Activated CD4-positive, alpha-beta T cell treated with anti-CD3 and anti-CD28 coated beads, Interleukin-2, amount 10 ng/mL, durations not matched to agents 24 days and 14 days (primary cell): ENCODE measurements at places on chromosomes 1 and 21.

GRCh38 chr1:29756901-29757725, 520.8 kb downstream of the PTPRU start:
- peak; percentile 44 for DNase-seq

DNA sequence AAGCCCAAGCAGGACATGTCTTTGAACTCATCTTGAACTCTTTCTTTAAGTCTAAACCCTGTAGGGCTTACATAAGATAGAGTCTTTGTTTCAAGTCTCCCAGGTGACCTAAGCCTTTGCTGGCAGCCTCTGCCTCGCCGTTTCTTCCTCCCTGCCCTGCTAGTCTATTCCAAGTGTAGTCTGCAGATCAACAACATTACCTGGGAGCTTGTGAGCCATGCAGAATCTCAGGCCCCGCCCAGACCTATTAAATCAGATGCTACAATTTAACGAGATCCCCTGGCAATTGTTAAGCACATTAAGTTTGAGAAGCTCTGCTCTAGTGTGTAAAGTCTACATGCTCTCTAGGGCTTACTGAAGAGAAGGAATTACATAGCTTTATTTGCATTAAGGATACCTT, 271.6 kb downstream of the PBX1 start:
- DNase-seq, result no peak

DNA sequence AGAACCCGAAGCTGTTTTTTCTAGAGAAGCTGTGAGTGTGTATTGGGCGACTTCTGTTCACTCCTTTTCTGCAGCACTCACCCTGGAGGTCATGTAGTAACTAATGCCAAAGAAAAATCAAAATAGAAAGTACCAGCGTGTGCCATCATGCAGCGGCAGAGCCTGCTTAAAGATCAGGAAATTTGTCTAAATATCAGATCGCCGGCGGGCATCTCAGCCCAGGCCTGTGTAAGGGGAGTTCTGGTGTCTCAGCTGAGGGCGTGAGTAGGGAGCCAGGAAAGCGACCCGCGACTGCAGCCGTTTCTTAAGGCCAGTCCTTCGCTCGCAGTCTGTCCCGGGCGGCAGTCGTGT, 768 bp downstream of the EDARADD start:
- DNase-seq, result no peak

DNA sequence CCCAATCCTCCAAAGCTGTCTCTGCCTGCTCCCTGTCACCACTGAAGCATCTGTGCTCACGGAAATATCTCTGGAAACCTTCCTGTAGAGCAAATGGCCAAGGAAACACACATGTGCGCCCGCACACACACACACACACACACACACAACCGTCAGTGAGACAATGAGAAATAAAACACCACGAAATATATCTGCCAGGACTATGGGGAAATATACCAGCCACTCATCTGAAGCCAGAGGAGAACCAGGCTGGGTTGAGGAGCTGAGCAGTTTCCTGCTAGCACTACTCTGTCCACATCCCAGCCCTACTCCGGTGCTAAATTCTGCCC, 25.1 kb upstream of the PLXNA2 start:
- no peak for DNase-seq

DNA sequence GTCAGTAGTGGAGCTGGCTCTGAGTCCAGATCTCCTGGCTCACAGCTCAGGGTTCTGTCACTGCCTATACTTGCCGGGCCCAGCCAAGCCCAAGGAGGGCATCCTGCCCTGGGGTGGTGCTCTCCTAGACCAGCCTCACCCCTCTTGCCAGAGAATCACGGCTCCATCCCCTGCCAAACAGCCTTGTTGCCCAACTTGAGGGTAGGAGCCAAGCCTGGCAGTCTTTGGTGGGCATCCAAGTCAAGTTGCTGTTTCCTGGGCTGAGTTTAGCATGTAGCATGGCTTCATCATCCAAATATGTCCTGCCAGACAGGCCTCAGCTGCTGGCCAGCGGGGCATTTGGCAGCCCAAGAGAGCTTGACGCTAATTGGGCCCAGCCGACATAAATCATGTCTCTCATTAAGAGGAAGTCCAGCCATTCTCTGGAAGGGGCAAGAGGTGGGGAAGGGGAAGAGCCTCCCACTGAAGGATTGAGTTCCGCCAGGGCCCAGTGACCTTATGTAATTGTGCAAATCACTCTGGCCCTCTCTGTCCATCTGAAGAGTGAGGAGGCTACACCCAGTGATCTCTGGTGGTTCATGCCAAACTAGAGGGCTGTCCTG, 22.6 kb upstream of the TRABD2B start:
- DNase-seq, result no peak

DNA sequence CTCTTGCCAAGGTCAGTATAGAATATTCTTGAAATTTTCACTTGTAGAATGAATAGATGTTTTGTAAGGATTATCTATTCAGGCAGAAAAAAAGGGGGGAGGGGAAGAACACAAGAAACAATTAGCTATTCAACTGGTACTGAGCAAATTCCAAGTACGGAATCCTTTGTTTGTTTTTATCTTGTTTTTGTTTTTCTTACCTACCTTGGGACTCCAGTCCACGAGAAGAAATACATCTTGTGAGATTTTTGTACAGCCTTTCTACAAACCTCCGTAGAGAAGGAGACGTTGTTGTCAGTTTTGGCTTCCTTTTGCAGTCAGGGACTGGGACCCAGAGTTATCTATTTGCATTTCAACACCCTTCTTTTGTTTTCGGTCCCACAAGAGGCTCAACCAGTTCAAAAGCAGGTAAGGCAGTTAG, 36.0 kb downstream of the ZNF281 start:
- DNase-seq, result no peak

DNA sequence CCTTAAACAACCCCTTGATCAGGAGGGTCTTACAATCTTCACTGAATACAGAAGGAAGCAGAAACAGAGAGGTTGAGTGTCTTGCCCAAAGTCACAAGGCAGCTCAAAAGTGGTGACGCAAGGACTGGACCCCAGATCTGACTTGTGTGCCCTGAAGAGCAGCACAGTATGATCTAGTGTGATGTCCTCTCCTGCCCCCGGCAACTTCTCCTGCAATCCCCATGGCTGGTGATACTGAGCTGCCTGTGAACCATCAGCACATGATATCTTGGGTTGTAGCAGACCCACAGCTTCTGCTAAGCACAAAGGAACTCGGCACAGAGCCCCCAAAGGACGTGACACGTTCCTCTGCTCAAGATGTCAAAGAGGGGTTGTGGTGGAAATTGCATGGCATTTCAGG, 51.2 kb upstream of the EDN2 start:
- DNase-seq, result no peak

GRCh38 chr1:65059930-65060538, 88.0 kb upstream of the AK4 start:
- peak; percentile 64 for DNase-seq

GRCh38 chr1:203082571-203083462, 3.0 kb downstream of the MYOG start:
- no peak for DNase-seq

GRCh38 chr21:31343030-31343510, 991 bp downstream of the TIAM1 start:
- DNase-seq, result no peak

DNA sequence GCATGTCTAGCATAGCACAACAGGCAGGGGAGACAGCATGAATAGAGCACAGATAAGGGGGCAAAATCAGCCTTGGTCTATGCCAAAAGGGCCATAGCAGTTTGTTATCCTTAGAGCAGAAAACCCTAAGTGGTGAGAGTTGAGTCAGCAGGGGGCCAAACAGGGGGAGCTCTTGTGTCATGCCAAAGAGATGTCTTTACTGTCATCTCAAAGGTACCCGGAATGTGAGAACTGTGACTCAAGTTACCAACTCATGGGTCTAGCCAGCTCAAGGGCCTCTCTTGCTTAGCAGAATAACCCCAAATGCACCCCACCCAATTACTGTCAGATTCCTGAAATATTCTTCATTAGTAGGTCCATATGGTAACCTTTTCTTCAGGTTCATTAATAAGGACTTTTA, 45.9 kb upstream of the NRDC start:
- no peak for DNase-seq

- DNase-seq, result peak; percentile 63
These were observed 95.6 kb upstream of the KCNK1 start for GRCh38 chr1:233518344-233518743.

DNA sequence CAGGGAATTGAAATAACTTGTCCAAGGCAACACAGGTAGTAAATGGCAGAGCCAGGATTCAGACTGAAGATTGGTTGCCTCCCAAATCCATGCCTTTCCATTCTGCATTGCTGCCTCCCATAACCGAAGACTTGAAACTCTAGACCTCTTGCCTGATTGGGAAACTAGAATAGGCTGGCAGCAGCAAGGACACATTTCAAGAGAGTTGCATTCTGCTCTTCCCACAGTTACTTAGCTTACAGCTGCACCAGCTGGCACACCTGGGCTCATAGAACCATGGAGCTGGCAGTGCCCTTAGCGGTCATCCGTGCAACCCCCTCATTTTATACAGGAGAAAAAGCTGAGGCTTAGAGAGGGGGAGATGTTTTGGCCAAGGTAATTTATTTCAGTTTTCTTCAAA, 8.0 kb downstream of the TRNAU1AP start:
- DNase-seq, result no peak

DNA sequence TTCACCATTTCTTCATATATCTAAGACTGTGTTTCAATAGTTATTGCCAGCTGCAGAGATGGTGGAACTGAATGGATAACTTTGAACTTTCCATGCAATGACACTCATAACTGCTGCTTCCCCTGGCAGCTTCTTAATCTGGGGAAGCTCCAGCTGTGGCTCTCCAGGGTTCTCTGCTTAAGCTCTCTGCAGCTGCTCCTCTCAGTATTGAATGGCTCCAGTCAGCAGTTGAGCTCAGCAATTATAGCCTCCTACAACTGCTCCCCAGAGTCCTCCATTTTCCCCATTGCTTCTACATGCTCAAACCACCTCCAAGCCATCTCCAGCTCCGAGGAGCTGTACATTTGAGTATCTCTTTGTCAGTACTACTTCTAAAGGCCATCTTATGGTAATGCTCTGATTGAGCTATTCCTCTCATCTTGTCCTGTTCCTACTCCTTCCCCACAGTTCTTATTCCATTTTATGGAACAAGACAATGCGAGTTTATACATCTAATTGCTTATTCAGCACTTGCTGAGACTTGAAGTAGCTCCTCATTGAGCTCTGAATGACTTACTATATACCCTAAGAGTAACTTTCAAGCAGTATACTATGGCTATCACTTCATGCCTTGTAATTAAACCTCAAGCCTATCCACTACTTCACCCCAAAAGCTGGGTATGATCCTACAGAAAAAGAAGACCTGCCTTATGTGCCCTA, 362.4 kb downstream of the NEGR1 start:
- DNase-seq, result no peak
